ENCODE measurements at places on chromosomes 6 and 20.

- no peak for DNase-seq
Observed at GRCh38 chr6:48111143-48111506, at the start of gene PTCHD4. Gene PTCHD4, minus strand, starts transcription at chr6:48111197. Its CDS starts 42,240 bp downstream, at chr6:48068957.

- DNase-seq: no peak
Observed at GRCh38 chr20:21520702-21521595, 7.1 kb upstream of the NKX2-2 start.

DNA sequence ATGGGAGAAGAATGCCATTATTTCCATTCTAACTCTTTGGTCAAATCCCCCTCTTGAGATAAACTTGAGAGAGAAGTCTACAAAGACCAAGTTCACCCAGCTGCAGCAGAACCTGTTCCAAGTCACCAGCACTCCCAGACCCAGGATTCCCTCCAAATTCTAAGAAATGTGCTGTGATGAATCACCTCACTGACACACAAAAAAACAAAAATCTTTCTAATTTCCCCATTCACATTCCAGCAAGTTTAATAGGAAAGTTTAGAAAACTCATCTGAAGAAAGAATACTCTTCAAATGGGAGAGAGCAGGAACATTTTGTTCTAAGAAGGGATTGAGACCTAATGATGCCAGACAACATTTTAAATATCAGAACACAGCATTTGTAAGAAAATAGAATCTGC is 213.6 kb upstream of the PLCB4 start:
- DNase-seq: no peak

DNA sequence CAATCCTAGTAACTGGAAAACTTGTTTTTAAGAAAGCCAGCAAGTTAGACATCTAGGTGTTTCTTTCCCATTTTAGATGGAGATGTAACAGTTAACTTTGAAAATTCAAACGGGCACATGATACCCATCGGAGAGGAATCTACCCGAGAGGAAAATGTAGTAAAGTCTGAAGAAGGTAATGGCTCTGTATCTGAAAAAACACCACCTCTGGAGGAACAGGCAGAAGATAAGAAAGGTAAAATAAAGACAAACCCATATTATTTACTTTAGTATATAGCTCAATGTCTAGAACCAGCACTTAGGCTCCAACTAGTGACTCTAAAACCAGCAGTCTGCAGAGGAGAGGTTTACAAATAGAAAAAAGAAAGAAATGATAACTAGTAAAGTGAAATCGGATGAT is 75.9 kb downstream of the PHACTR2 start:
- no peak for DNase-seq

- no peak for DNase-seq
Observed at GRCh38 chr6:135693811-135694370, 157.6 kb upstream of the PDE7B start.

DNA sequence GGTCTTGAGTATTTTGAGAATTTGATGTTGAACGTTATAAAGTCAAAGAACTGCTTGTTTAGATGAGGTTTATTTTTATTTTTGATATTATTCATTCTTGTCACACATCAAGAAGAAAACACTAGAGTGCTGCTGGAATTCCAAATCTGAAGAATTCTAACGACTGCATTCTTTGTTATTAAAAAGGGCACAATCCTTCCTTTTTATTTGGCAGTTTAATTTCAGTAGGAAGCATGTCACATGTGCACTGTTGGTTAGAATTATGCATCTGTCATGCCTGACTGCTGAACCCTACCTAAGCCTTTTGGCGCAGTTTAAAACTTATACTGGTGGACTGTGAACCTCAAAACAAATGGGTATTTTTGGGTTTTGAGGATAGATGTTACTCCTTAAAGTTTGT is 4.0 kb downstream of the ID4 start:
- no peak for DNase-seq

DNA sequence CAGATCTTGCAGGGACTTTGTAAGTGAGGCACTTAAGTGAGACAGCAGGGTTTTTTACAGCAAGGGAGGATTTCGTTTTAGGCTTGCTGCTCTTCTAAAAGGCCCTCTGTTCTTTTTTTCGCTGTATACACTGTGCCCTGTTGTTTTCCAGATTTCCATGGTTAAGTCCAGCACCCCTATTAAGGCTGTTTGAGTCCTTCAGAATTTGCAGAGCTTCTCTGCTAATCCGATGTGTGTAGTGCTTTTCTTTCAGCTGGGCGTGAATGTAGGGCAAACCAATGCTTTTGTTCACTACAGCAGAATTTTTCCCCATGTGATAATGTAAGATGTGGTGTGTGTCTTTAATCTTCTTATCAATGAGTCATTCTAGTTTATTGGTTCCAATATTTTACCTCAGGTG is 200.5 kb upstream of the RREB1 start:
- no peak for DNase-seq

DNA sequence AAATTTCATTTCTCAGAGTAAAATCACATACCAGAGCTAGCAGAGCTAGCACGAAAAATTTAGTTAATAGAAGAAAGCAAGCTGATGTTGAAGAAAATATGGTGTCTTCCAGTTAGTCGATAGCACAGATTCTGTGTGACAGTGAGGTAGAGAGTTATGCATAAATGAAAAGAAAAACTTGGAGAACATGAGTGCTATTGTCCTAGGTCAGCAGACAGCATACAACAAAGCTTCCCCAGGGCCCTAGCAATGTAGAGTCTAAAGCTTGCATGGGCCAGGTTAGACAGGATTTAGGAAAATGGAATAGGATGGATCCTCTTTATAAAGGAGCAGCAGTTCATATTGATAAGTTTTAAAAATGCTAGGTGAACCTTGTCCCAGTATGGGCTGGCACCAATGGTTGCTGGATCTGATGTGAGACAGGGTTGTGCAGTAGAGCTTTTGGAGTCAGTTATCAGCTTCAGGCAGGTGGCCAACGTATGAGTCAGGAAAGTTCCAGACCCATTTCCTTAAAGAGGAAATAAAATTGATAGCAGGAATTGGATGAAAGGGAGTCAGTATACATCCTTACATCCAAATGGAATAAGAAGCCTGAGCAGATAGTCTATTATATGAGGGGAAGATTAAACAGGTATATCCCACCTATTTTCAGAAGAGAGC is 277.2 kb downstream of the FRK start:
- DNase-seq: no peak
